Nephron progenitor cell (in vitro differentiated cells): ENCODE measurements at places on chromosomes 2 and 18.

GRCh38 chr2:188751816-188752215 is 222.4 kb upstream of the COL3A1 start:
- DNase-seq = no peak

GRCh38 chr2:33085646-33086045 is 138.9 kb downstream of the LTBP1 start:
- no peak for DNase-seq

- DNase-seq = no peak
These were observed 263.4 kb downstream of the AGAP1 start for GRCh38 chr2:235757212-235757611.

GRCh38 chr18:21309248-21309647 is 67.2 kb downstream of the GREB1L start:
- DNase-seq = no peak

- DNase-seq = peak; percentile 22
These were observed 1072.0 kb downstream of the CBLN2 start for GRCh38 chr18:71471963-71472725.

DNA sequence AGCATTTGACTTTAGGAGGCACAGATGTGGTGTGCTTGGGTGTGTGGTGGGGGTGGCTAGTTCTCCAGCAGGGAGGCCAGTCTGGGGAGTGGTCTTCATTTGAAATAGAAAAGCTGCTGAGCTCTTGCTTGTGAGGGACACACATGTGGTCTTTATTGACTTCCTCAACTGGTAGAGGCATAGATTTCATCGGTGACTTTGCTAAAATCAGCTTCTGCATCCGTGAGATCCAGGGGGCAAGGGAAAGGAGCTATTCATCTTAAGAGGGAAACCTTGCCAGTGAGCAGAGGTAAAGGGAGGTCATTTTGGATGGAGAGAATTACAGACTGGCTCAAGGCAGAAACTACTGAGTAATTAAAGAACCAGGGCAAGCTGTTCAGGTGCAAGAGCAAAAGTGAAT is 4.7 kb downstream of the MAPRE3 start:
- DNase-seq = no peak

GRCh38 chr2:182066400-182067087 is 80.9 kb downstream of the PPP1R1C start:
- DNase-seq = no peak

DNA sequence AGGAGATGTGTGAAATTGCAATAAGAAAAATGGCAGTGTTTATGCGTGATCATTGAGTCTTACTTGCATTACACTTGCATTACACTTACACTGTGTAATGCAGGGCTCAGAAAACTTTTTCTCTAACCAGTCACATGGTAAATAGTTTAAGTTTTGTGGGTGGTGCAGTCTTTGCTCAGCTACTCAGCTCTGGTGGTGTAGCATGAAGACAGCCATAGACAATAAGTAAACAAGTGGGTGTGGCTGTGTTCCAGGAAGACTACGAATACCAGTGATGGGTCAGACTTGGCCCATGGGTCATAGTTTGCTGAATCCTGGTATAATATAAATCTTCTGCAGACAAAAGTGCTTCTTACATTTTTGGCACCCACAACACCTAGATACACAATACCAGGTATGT is 115.6 kb upstream of the CYP1B1 start:
- DNase-seq = no peak

GRCh38 chr2:210551001-210551400 is 5.4 kb upstream of the CPS1 start:
- no peak for DNase-seq

- DNase-seq = no peak
These were observed 76.9 kb downstream of the AOX1 start for GRCh38 chr2:200662727-200663126.

DNA sequence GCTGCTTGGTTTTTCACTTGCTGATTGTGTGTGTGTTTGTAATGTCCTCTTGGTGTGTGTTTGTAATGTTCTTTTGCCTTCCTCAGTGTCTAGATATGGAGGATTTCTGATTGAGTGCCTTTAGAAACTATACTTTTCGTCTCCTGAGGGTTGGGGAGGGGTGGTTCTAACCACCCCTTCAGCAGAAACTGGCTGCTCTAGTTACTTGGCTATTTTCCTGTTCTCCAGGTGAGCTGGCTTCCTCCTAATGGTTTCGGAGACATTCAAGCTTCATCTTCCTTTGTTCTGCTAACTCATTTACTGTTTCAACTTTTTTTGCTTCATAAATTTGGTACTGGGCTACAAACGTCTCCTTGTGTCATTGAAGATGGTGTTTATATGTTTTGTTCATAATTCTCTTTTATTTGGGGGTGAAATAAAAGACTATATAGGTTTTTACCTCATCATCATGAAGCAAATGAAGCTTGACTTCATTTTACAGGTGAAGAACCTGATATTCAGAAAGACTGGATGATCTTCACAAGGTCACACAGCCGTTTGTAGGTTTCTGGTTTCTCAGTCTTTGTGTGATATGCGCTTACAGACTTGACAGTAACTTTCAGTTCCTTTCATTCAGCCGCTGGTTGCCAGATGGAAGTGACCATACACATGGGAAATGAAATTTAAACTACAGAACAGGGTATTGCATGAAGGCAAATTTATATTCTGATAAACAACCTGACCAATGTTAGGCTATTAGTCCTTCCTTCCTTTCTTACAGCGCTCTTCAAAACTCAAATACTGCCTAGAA is 238.5 kb downstream of the GALR1 start:
- DNase-seq = no peak

- DNase-seq = peak; percentile 75
These were observed 258.3 kb downstream of the SS18 start for GRCh38 chr18:25832001-25832604.

DNA sequence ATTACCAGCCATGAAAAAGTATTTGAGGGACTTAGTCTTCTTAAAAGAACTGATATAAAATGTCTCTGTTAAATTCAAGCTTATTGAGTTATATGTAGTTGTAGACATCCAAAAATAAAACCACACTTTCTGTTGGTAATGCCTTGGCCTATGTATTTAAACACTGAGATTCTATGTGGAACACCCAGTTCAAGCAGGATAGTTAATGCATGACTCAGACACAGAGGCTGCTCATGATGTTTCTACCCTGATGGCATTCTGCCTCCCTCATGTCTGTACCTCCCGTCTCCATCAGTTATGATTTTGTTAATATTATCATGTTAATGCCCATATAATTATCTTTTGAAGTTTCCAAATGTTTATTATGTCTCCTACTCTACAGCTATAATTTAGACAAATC is 164.5 kb downstream of the XIRP2 start:
- no peak for DNase-seq

DNA sequence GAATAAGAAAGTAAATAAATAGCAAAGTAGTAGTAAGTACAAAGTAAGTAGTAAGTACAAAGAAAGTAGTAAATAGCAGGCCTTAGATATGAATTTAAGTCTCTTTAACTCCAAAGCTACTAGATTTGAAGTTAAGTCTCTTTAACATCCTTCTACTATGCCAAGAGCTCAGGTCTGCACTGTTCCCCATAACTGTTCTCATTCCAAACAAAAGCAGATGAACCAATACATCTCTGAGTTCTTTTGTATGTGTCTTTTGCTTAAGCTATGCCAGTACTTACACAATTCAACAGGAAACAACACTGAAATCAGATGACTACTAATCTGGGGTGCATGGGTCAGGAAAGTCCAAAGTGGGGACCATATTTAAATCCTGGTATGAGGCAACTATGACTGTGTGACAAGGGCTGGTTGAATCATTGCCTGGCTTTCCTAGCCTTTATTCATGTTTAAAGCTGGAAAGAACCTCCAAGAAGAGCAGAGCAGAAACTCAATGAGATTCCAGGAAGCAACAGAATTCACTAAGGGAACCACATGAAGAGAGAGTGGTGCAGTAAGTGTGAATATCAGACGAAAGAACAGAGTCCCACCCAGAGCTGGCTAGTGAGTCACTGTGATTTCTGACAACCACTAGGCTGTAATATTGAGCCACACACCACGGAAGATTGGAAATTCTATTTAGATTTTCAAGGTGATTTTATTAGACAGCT is 51.0 kb upstream of the CYP26B1 start:
- DNase-seq = no peak

DNA sequence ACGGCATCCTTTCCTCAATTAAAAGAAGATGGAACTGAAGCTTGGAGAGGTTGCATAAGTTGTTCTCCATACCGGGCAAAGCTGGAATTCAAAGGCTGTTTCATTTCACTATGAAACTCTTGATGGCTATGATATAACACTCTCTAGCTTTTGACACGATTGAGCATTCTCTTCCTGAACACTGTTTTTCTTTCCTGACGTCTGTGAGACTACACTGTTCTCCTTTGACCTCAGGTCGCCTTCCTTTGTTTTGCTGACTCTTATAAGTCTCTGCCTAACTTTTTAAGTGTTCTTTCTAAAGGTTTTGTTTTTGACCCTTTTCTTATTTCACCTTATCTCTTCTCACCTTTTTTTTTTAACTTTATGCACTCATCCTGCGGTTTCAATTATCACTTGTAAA is 261.8 kb upstream of the LINC00305 start:
- no peak for DNase-seq

- no peak for DNase-seq
These were observed 69.8 kb upstream of the EPB41L5 start for GRCh38 chr2:119943058-119943457.

GRCh38 chr18:45890606-45891005 is 65.1 kb downstream of the SIGLEC15 start:
- DNase-seq = no peak

GRCh38 chr18:79123948-79124347 is 54.8 kb downstream of the ATP9B start:
- DNase-seq = no peak

- DNase-seq = no peak
These were observed 114.5 kb downstream of the TTC27 start for GRCh38 chr2:32742376-32742775.

DNA sequence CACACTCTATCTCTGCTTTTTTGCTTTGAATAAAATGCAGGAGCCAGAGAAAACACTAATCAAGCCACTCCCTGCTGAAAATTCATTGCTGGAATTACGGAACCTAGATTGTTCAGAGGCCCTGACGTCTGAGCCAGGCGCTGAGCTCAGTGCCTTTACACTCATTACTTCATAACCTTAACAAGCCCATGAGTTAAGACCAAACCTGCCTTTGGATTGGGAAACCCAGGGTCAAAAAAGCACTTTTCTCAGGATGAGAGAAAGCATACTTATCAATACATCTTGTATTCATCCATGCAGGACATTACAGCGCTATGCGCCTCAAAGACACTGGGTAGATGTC is 762 bp downstream of the INO80C start:
- DNase-seq = no peak

- no peak for DNase-seq
These were observed 218.9 kb upstream of the COPS8 start for GRCh38 chr2:236866542-236867340.

GRCh38 chr2:36343606-36344005 is 12.0 kb upstream of the CRIM1 start:
- no peak for DNase-seq

DNA sequence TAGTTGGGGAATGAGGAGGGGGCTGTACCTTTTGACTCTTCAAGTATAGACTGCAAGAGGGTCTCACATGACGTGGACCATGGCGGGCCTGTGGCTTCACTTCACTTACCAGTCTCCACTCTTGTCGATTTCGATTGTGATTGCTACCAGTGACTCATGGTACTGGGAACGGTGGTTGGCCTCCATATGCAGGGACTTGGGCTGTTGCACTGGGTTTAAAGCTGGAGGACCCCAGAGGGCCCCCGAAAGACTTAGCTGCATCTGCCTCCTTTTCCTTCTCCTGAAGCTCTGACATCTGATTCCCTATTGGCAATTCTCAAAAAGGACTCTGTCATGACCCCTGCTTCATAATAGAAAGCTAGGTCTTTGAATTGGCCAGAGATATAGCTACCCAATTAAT is 43.4 kb downstream of the HK2 start:
- DNase-seq = no peak

DNA sequence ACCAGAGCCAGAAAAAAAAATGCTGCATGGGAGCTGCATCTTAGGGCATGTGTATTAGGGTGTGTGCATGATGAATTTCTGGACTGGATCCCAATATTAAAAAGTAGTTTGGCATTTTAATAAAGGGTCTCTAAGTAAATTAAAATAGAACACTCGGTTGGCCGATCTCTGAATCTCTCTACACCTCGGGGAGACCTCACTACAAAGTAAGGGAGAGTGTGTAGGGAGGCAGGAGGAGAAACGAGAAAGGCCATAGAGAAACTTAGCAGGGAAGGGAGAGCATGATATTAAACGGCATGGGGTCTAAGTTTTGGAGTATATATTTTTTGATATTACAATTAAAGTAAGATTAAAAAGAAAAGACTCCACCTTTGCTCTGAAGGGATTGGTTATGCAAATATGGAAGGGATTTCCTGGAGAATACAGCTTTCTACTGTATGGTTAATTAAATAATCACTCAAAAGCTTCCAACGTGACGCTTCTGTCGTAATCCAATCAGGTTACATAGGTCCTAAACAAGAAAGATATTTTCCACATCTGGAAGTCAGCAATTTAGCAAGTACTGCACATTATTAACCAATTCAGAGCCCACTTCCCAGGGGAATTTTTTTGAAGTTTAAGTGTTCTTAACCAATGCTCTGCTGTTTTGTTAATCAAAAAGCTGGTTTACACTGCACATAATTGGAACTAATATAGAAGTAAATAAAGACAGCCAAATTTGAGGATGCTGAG is 1.0 kb upstream of the ZEB2 start:
- no peak for DNase-seq

DNA sequence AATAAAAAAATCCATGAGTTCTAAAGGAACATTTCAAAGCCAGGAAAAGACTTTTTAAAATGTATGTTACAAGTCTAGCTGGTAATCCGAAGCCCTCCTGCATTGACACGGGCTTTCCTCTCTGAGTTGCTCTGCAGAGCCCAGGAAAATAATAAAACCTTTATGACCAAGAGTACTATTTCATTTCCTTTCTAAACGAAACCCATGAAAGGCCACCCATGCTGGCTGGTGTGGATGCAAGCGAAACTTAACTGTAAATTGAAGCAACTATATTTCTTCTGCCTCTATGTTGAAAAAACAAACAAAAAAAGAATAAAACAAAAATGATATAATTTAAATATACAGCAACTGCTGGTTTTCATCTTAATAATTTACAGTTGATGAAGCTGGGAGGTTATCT is 41.3 kb upstream of the ZNF532 start:
- DNase-seq = no peak

- DNase-seq = no peak
These were observed 21.6 kb downstream of the DNMT3A start for GRCh38 chr2:25320077-25320476.

- DNase-seq = peak; percentile 18
These were observed 65.2 kb downstream of the CCDC195 start for GRCh38 chr2:224650815-224651439.

DNA sequence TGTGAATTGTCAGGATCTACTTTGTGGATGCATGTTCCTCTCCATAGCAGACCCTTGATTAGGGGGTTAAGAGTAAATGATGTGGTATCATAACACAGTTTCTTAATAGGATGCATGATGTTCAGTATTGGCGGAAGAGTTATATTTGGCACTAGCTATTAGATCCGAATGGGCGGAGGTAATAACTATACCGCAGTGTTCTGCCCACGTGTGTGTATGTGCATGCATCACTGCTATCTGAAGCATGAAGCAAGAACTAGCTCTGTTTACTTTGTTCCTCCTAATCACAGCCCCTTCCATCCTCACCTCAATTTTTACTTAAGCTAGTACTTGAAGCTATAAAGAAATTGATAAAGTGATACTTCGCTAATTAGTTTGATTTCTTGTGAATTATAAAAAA is 159.6 kb upstream of the NOSTRIN start:
- no peak for DNase-seq
